ENCODE measurements at places on chromosomes 7 and 10.

DNA sequence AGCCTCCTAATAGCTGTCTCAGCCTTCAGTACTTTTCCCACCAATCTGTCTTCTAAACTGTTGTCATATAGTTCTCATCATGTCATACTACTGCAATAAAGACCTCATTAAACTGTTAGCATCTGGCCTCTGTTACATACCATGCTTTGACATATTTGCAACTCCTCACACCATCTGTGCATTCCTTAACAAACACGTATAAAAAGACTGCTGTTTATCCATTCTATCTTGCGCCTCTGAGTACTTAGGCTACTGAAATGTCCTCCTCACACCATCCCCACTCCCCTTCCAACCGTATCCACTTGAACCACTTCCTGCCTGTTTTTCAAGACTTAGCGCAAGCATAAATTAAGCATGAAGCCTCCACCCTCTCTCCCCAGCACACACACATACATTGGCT is 41.6 kb downstream of the SLC16A9 start:
- DNase-seq, result peak; percentile 75

GRCh38 chr7:2138146-2138765 is 94.5 kb downstream of the MAD1L1 start:
- peak; percentile 22 for DNase-seq

GRCh38 chr10:96656198-96656577 is 64.1 kb downstream of the PIK3AP1 start:
- DNase-seq, result no peak

GRCh38 chr10:102007796-102008195 is 48.2 kb downstream of the ARMH3 start:
- no peak for DNase-seq

DNA sequence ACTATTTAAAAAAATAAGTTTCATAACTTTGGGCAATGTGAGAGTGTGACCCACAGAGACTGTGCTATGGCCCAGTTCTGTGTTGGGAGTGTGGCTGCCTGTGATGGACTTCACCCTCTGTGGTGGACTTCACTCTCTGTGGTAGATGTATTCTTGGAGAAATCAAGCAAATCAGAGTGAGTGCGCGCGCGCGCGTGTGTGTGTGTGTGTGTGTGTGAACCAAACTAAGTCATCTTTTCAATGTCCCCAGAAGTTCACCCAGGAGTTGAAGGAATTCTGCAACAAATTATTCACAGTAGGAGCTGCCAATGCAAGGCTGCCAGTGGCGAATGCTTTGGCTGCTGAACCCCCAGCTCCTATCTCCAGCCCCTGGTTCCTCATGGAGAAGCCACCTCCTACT is 184.5 kb downstream of the ADAM12 start:
- no peak for DNase-seq

DNA sequence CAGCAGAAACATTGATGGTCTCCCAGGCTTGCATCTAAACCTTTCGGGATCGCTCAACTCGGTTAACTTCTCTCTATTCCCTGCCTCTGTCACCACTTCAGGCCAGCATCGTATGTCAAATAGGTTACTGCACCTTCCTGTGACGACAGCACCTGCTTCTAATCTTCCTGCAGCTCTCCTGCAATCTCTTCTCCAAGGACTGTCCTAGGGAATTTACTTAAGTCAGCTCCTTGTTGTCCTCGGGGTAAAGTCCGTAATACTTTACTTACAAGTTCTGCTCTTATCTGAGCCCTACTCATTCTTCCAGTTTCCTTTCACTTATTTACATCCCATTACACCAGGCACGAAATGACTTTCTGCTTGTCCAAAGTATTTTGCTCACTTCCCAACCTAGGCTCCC is 372.7 kb upstream of the AKR1E2 start:
- DNase-seq, result no peak

- DNase-seq, result no peak
These were observed 79.2 kb upstream of the PTPRZ1 start for GRCh38 chr7:121793716-121794115.

DNA sequence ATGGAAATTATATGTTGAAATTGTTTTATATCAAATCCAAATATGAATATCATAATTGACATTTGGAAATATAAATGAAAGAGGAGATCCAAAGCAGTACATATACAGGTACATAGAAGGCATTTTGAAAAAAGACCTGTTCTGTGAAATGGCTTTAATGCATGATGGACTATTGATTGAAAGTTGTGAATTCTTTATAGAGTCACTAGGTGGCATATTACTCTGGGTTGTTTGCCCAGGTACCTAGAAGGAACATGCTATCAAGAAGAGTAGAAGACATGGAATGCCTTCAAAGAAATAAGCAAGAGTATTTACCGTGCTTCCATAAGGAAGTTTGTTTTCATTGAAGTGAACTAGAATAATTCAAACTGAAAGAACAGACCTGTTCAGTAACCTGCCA is 160.0 kb upstream of the ANK3 start:
- DNase-seq, result no peak

DNA sequence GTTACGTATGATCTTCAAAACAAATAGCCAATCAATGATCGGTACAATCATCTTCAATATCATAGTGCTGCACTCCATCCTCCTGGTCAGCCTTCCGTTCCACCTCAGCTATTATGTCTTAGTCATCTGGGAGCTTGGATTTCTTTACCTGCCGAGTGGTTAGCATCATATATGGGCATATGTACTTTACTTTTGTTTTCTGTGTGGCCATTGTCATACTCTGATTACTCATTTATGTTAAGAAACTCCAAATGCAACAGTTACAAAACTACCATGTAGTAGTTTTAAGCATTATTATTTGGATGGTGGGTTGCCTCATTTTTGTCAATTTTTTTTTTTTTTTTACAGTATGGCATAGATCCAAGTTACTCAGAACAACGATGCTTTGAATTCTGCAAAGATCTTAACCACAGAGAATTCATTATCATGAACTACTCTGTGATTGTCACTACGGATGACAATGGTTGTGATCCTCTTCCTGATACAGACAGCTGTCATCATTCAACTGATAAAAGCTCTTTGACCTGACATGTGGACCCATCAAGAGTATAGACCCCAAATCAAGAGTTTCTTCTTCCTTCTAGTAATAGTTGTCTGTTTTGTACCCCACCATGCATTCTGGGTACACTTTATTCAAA is 52.1 kb upstream of the NME8 start:
- DNase-seq, result no peak

DNA sequence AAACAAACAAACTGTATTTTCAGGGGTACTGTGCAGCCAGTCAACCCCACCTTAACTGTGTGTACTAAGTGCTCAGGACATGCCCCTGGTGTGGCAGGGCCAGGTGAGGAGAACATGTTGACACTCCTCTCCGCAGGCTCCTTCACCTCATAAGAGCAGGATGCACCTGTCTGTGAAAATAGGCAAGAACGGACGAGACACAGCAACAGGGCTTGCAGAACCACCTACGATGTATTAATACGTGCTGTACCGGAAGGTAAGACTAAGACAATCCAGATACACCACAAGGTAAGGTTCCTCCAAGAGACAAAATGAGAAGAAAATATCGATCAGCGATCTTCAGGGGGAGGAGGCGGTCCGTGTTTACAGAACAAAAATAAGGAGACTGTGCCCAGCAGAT is 65.8 kb upstream of the CAMK2B start:
- no peak for DNase-seq

DNA sequence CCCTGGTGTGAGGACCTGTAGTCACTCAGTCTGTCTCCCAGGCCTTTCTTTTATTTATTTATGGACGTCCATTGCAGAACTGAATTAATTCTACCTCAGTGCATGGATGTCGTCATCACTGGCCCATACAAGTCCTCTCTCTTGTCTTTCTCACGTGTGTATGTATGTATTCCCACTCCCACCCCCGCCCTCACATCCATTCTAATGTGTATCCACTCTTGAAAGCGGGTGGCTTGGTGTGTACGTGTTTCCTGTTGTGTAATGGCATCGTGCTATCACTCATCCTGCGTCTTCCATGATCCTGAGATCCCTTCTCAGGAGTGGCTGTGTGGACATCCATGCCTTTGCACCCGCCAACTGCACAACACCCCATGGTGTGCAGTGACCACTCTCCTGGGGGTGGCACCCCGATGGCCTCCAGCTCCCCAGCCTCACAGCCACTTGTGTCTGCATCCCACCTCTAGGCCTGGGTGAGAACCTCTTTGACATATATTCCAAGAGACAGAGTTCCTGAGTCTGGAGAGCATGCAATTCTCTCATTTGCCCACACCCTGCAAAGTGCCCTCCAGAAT is 3.0 kb upstream of the AOC1 start:
- DNase-seq, result no peak

DNA sequence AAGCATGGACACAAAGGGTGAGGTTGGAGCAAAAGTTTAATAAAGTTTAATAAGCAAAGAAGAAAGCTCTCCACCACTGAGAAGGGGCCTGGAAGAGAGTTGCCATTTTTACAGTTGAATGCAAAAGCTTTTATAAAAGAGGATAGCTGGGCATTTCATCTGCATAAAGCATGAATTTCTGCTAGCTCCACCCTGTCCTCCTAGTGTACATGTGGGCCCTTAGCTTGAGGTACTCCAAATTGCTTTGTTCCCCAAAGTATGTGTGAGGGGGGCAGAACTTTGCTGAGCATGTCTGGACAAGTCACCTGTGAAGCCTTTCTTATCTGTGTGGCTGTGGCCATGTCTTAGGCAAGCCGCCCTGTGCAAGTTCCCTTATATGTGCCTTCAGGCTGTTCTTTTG is 22.6 kb upstream of the CROT start:
- no peak for DNase-seq

DNA sequence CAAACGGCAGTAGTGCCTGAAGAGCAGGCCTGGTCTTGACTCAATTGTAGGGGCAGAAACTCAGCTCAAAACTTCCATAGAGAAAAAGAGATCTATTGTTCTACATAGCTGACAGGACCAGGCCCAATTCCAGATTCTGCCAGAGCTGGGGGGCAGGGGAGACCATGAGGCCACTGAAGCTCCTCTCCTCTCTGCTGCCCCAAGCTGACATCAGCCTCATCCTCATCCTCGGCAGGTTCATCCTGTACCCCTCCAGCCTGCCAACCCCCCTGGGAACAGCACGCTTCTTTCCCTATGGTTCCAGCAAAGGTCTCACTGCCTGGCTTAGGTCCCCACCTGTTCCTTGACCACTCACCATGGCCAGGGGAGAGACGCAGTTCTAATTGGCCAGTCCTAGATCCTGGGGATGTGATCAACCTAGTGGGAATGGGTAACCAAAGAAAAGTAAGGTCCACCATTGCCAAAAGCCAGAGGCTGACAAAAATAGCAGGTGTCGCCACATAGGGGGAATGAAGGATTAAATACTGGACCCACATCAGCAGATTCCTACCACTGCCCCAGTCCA is 42.9 kb downstream of the CCDC3 start:
- DNase-seq, result no peak

GRCh38 chr7:46175221-46175620 is 254.1 kb upstream of the IGFBP3 start:
- no peak for DNase-seq

DNA sequence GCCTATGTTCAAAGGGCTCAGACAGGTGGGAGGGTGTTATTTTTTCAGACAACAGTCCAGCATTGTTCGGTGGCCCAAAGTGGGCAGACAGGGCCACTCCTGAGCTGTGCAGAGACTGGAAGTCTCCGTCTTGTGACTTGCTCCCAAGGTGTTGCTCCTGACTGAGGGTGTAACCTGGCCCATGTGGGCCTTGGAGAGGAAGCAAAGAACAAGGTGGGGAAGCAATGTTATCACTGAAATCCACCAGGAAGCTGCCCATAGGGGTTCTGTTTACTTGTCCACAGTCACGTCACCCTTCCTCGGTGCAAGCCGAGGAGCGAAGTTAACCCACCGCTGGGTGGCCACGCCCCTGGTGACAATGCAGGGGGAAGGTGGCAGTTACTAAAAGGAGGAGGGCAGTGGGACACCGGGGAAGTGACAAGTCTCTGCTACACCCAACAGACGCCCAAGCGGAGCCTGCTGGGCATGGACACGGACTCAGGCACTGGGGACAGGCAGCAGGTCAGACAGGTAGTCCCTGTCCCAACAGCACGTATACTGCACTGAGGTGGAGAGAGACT is 311.6 kb upstream of the MKI67 start:
- DNase-seq, result no peak

DNA sequence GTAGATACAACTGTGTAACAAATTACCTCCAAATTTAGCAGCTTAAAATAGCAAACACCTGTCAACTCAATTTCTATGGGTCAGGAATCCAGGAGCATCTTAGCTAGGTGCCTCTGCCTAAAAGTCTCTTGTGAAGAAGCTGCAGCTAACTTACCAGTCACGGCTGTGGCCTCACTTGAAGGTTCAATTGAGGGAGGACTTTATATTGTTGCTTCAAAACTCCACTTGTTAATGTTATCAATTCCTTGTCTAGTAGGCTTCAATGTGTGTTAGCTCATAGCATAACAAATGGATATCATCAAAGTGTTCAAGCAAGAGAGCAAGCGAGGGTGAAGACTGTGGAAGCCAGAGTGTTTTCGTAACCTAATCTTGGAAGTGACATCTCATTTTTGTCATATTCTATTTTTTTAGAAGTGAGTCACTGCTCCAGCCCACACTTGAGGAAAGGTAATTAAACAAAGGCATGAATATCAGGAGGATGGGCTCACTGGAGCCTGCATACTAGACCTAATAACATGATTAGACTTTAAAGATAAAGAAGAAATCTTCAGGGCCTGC is 172.9 kb downstream of the SPAG6 start:
- no peak for DNase-seq

DNA sequence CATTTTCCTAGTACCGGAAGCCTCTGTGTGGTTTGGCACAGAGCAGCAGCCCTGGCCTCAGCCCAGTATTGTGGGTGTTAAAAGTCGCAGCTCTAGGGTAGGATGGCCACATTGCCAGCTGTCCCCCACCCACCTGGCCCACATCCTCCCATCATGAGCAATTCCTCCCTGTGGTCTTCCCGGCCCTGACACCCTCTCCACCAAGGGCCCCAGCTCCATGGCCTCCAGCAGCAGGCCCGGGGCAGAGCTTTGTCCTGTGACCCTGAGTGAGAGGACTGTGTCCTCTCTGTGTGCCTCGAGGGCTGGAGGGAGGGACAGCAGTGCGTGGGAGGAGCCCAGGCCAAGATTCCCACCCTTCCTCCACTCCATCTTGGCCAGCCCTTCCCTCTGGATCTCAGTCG is 93.7 kb downstream of the MYL10 start:
- DNase-seq, result no peak

DNA sequence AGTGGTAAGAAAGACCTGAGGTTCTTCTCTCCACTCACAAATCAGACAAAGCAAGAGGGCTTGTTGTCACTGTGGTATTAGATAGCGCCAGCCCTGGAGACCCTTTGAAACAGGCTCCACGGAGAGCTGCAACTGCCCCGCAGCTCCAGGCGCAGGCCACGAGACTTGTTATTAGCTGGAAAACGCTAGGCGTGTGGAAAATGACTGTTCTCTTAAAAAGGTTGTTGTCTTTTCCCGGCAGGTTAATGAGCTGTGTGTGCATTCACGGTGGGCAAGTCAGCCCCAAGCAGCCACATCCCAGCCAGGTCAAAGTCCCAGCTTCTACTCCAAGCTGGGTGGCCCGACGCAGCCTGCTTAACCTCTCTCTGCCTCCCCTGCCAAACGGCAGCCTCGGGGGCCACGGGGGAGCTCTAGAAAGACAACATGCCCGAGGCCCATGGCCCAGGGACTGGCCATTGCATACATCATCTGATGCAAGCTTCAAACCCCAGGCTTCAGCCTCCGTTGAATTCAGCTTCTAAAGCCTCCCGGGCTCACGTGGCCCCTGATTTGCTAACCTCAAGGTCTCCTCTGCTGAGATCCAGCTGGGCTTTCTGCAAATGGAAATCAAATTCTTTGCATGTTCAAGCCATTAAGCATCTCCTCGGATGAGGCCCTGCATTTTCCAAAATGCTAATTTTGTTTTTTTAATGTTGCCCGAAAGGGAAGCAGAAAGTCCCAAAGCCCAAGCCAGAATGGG is 61.3 kb upstream of the DNAAF5 start:
- no peak for DNase-seq

Data from skin of body (tissue), 3 donors.